Fibroblast of skin of scalp (primary cell): ENCODE measurements at places on chromosomes 5 and 9.

DNA sequence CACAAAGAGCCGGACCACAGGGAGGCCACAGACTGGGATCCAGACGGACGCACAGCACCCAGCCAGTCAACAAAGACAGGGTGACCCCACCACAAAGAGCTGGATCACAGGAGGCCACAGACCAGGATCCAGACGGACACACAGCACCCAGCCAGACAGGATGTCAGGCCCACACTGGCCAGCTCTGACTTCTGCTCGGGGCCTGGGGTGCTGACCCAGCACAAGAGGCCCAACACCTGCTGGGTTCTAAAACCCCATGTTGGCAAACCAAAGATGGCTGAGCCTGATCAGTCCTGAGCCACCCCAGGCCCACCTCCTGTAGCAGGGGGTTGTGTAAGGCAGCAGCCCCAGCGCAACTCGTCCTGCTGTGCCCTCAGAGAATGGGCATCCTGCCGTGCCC lies 5.2 kb upstream of the DPH7 start:
- no peak for DNase-seq

DNA sequence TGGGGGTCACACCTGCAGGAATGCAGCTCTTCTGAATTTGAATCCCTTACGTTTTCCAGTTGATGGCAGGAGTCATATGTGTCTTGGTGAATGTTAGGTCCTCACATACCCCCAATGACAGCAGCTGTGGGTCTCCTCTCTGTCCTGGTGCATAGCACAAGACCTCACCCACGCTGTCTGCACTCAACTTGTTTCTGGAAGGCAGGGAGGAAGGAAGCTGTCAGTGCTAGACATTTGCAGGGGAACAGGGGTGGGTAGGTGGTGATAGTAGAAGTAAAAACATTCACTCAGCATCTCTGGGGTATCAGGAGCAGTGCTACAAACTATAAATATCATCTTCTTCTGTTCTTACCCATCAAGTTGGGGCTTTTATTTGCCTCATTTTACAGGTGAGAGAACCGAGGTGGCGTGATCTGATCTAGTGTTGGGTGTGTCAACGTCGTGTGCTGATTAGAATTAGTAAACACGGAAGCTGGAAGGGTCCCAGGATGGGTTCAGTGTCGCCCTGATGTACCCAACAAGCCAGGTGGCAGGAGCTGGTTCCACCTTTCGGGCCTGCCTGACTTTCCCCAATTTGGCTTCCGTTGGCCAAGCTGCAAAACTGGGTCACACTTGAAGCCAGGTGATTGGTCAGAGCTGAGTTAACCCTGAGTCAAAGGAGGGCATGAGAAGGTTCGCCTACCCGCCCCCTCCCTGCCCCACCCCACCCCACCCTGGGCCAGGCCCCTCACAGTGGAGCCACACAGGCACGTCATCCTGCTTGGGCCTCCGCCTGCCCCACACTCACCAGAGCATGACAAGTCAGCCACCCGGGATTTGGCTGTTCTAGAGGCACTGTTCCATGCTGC lies 15.8 kb downstream of the ERGIC1 start:
- DNase-seq, result no peak

DNA sequence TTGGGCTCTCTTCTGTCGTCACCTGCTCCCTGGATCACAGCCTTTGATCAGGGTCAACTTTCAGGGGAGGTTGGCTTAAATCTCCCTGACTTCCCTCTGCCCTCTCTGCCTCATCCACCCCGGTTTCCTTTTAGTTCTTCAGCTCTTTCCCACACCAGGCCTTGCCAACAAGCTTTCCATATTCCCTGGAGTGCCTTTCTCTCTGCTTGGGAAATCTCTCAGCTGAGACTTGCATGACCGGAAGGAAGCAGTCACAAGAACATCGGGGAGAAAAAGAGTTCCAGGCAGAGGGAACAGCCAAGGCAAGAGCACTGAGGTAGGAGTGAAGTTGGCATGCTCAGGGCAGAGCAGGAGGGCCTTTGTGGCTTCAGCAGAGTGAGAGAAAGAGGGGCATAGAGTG lies 88.4 kb upstream of the HSPA9 start:
- DNase-seq, result no peak

DNA sequence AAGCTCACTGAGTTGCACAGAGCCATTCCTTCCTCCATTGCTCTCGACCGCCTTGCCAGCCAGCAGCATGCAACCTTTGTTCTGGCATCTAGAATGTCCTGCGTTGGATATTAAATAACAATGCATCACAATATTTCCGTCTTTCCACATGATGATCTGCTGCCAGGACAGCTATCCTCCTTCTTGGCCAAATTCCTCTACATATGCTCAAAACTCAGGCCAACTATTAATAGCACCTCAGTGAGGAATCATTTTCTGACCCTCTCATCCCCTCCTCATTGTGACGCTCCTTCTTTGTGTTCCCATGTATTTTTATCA lies 128.6 kb downstream of the MYO10 start:
- no peak for DNase-seq

GRCh38 chr9:115912086-115912485 lies 241.5 kb upstream of the PAPPA start:
- no peak for DNase-seq

DNA sequence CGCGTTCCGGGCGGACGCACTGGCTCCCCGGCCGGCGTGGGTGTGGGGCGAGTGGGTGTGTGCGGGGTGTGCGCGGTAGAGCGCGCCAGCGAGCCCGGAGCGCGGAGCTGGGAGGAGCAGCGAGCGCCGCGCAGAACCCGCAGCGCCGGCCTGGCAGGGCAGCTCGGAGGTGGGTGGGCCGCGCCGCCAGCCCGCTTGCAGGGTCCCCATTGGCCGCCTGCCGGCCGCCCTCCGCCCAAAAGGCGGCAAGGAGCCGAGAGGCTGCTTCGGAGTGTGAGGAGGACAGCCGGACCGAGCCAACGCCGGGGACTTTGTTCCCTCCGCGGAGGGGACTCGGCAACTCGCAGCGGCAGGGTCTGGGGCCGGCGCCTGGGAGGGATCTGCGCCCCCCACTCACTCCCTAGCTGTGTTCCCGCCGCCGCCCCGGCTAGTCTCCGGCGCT lies at the start of gene DAPK1:
TSS of gene DAPK1 (plus strand) at position 264 of the 442 bp plus-strand sequence. CDS start 1,211 bp downstream, outside the sequence.
- DNase-seq, result peak; percentile 33
